Right ventricle myocardium inferior (tissue), 1 donor: ENCODE measurements at places on chromosomes 6 and 20.

DNA sequence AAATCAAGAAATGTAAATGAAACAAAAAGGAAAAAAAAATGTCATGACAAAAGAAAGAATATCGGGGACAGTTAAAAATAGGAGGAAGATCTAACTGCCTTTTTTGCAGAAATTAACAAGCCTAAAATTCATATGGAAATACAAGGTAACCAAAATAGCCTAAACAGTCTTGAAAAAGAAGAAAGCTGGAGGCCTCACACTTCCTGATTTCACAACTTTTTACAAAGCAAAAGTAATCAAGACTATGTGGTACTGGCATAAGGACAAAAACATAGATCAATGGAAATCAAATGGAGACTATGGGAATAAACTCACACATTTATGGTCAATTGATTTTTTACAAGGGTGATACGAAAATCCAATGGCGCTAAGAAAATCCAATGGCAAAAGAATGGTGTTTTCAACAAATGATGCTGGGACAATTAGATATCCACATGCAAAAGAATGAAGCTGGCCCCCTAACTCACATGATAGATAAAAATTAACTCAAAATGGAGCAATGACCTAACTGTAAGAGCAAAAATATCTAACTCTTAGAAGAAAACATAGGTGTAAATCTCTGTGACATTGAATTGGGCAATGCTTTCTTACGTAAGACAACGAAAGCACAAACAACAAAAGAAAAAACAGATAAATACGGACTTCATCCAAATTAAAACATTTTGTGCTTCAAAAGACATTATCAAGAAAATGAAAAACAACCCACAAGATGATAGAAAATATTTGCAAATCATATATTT, 24.5 kb downstream of the MAP3K5 start:
- no peak for DNase-seq

- no peak for DNase-seq
Measured at GRCh38 chr6:136607932-136608772, 57.9 kb upstream of the MAP7 start.

GRCh38 chr6:141764388-141764787, 368.3 kb upstream of the GJE1 start:
- no peak for DNase-seq

GRCh38 chr20:44785768-44786167, 24.6 kb downstream of the RIMS4 start:
- DNase-seq = no peak

DNA sequence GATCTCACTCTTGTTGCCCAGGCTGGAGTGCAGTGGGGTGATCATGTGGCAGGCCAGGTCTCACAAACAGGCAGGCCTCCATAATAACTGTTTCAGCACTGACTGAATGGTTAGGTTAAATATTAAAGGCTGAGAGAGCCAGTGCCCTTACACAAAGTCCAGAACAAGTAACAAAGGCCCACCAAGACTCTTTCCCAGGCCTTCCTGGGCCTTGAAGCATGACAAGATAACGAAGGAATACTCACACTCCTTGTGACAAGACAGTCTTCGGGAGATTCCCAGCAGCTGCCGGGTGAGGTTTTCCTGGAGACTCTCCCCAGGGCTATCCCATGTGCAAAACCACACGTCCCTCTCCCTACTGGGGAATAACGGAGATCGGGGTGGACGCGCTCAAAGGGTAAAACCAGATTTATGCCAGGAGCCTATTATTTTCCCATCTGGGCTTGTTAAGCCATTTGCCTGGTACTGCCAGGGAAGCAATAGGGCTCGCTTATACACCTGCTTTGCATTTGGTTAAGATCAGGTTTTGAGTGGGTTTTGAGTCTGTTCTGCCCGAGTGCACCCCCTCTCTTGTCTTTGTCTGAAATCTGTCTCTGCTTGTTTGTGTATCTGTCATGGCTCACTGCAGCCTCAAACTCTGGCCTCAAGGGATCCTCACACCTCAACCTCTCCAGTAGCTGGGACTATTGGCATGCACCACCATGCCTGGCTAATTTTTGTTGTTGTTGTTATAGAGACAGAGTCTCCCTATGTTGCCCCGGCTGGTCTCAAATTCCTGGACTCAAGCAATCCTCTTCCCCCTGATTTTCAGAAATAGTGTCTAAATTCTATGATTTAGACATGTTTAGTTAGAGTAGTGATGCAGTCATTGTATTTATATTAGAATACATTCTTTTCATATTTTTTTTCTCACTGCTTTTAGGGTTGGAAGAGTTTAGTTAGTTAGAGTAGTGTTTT, 1.4 kb upstream of the ENPP3 start:
- no peak for DNase-seq

DNA sequence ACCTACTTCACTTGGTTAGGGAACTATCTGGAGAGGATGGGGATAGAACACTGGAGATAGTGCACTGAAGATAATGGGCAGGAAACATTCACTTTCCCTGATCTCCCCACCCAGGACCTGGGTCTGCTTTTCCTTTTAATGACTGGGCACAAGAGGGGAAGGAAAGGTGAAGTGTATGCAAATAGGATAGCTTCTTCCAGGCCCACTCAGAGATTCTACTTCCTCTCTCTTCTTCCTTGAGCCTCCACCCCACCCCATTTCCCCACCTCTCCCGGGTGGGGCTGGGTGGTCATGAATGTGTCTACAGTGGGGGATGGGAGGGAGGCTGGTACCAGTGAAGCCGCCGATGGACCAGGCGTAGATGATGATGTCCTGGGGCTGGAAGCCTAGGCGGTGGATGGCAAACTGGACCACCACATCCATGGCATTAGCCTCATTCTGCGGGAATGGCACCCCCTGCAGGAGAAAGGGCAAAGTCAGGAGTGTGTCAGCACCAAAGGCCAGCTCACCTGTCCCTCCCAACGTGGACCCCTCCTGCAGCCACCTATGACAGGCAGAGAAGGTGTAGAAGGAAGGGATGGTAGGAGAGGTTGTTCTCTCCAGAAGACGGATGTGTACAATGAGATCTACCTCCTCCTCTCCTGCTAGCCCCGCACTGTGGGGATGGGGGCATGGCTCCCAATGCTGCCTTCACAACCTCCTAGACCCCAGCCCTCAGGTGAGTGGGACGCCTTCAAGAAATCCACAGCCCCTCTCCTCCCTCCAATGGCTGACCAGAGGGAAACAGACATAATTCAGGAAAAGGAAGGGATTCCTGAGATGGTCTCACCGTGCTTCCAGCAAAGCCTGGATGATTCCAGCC, 8.6 kb upstream of the LY6G5C start:
- DNase-seq = no peak

DNA sequence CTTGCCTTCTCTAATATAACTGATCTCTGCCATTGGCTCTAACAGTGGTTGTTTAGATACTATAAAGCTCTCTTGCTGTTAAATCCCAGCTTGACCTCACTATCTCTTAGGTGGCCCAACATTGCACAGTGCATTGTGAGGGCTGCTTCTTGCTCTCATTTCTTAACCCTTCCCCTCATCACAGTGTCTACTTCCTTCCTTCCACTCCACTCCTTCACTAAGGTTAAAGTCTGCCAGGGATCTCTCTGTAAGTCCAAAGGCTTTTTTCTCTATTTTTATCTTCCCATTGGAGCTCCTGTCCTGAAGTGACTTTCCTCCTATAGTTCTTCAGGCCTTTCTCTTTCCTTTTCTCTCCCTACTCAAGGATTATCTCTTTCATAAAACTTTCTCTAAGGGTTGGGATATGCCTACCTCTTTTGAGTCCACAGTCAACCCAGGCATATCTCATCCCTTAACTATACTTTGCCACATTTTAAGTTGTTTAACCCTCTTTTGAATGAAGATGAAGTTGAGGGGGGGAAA, 4.0 kb upstream of the TBC1D22B start:
- DNase-seq = no peak

DNA sequence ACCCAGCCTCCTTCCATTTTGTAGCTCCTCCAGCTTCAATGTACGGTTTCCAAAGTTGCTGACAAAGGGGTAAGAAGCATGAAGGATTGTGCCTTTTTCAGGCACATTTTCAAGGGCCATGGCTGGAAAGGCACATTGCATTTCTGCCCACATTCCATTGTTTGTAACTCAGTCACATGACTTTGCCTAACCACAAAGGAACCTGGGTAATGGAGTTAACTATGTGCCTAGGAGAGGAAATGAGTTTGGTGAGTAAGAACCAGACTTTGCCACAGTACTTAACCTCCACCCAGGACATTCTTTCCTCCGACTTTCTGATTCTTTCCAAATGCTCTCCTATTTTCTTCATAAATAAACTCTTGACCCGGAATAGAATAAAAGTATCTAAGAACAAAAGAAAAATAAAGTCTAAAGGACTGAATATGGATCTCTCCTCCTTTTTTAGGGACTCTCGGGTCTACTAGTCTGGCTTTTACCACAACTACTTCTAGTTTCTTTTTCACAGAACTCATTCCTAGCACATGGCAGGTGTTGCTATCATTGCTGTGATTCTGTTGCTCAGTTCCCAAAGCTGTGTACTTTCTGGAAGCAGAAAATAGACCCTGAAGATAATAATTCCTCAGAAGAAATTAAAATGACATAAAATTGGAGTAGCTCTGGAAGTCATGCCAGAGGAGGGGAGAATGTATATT, 81.5 kb upstream of the ISM1 start:
- DNase-seq = no peak

- DNase-seq = no peak
Measured at GRCh38 chr6:137711972-137712371, 155.1 kb upstream of the TNFAIP3 start.

- DNase-seq = no peak
Measured at GRCh38 chr20:33549229-33549999, 59.5 kb downstream of the CBFA2T2 start.

DNA sequence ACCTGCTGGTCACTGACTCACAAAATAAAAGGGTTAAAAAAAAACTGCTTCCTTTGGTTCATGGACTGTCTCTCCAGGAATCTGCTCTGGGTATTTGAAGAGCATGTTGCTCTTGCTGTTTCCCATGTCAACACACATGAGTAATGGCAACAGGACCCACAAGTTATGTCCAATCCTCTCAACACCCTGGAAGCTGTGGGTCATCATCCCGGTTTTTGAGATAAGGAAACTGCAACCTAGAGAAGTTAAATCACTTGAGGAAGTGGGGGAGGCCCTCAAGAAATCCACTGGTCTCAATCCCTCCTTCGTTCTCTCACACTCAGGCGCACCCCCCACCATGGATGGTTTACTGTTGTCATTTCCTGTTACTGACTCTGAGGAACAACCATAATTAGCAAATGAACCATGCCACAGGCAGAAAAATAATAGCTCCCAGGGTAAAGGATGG, 12.4 kb downstream of the MAP1LC3A start:
- DNase-seq = no peak

- no peak for DNase-seq
Measured at GRCh38 chr20:37932919-37933318, 30.0 kb downstream of the VSTM2L start.

DNA sequence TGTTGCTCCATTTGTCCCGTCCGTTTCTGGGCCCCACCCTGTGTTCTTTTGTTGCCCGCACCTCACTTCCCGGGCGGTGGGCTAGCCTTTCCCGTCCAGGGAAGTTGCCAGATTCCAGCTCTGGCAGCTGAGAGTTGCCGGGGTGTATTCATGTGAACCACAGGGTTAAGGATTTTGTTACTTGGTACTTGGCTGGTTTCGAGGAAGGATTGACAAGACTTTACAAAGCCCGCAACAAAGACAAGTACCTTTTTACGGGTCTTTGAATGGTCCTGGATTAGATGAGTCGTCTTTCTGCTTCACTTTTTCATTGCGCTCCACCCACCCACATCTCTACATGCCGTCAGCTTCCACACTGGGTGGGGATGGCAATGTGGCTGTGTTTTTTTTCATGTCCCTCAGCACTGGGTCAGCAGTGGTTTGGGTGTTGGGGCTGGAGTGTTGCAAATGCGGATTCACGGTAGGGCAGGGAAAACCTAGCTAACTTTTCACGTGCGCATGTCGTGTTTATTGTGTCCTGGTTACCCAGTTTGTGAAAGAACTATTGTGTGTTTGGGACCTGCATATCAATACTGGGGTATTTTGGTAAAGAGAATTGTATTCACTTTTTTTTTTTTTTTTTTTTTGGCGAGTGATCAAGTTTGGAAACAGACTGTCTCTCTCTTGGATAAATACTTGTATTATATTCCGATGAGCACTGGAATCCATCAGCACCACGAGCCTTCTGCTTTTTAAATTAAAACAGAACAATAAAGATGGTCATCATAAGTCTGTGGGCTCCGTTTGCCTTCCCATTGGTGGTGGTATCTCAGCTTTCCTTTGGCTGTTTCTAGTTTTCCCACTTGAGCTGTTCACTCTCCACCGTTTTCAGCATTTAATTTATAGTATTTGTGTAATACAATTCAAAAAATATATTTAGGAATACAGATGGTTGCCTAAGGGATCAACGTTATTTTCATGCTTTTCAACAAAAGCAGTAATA, 1.2 kb downstream of the DUSP22 start:
- DNase-seq = no peak

DNA sequence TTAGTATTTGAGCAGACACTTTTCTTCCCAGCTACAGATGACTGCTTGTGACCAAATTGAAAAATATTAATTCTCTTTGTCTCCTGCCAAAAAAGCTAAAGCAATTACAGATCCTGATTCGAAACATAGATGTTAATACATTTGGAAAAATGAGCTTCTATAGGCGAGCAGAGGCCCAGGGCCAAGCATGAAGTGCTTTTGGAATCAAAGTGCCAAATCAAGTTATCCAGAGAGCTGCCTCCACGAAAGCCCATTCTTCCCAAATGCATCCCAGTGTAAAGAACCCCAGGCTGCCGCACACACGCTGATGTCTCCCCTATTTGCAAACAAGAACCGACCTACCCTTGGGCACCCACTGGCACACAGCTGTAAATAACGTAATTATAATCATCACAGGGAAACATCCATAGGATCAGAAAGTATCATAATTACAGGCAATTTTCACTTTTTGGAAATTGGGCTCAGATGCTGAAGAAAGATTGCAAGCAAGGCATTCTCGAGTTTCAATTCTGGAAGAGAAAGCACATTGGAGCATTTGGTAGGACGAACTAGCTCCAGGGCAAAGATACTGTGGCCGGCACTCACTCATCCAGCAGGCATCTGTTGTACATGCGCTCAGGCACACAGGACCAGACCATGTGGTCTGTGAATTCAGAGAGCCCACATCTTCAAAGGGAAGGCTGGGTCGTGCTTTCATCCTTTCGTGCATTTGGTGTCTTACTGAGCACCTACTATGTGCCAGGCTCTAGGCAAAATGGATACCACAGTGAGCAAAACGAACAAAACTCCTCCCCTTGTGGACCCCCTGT, 45.9 kb downstream of the BMP7 start:
- no peak for DNase-seq

DNA sequence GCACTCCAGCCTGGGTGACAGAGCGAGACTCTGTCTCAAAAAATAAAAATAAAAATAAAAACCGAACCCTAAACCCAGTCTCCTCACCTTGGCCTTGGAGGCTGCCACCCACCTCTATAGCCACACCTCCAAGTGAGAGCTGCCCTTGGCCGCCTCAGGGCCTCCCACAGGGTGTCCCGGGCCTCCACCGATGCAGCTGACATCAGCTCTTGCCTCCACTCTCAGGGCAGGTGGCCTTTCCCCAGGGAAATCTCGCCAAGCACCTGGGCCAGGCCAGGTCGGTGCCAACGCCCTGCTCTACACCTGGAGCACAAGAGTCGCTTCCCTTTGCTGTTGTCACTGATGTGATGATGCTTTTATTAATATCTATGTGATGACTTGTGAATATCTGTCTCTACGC, 8.9 kb upstream of the MYL9 start:
- DNase-seq = no peak
